ENCODE measurements at places on chromosomes 6 and 20.

DNA sequence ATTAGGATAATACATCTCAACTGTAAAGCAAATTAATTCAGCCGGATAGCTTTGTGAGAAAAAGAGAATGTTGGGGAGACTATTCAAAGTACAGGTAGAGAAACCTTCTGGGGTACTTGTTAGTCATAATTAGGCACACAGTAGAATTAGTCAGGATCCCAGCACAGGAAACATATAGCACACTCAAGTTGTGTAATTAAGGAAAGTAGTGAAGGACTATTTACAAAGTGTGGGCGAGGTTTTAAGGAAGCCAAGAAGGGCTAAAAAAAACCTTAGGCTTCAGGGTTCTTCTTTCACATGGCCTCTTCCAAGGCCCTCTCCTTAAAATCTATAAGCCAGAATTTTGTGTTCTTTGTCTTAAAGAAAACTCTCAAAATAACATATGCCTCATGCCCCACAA, 126.7 kb downstream of the RTN4IP1 start:
- no peak for DNase-seq

DNA sequence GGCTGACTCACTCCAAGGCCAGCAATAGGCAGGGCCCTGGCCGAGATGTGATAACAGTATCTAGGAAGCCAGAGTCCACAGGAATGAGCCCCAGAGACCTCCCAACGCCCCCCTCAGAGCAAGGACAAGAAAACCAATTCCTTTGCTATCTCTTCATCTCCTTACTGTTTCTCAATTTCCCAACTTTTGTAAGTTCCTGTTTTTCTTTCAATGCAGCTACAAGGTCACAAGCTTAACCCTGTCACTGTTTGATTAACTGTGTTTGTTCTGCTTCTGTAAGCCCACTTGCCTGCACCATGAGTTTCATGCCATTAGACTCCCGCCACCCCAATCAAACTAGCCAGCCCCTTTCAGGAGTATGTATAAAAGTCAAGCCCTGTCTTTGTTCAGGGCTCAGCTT, 3.5 kb downstream of the FKBP1C start:
- no peak for DNase-seq

GRCh38 chr6:110341663-110342596, 16.2 kb downstream of the METTL24 start:
- DNase-seq = peak; percentile 3

DNA sequence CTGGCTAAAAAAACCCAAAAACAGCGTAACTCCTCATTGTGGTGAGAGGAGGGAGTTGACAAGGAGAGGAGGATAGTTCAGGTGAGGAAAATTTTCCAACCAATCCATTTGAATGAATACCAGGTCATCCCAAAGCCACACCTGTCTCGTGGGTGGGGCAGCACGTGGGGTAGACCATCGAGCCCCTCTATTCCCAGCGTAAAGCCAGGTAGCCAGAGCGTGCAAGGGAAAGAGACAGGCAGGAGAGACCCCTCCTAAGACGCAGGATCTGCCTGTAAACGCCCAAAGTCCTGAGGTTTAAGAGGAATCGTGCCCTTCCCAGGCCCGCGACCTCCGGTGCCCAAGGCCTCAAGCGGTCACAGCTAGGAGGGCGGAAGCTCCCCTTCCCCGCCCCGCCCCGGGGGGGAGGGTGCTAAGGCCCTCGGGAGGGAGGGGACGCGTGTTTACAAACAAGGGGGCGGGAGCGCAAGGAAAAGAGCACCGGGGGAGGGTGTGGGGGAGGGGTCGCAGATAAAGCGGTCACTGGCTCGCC, 712 bp downstream of the RXRB start:
- peak; percentile 75 for DNase-seq

- DNase-seq = no peak
Observed at GRCh38 chr6:169962604-169963469, 211.4 kb downstream of the ERMARD start.

DNA sequence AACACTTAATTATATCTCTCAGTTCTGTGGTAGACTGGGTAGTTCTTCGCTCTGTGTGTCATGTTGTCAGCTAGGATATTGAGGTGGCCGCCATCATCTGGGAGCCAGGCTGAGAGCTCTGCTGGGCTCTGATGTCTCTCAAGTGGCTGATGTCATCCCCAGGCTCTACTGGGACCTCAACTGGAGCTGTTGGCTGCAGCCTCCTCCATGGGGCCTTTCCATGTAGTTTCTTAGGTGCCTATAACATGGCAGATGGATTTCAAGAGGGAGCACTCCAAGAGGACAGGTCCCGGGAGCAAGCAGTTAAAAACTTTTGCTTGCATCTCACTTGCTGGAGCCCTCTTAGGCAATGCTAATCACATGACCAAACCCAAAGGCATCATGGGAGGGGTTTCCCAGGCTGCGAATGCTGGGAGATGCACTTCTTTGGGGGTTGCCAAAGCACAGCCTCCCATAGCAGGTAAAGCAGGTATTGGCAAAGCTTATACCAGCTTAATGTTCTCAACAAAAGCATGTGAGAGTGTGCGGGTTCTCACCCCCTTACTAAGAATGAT, 129.8 kb downstream of the TMEM242 start:
- DNase-seq = no peak

GRCh38 chr6:168414336-168415097, 26.5 kb upstream of the SMOC2 start:
- no peak for DNase-seq

DNA sequence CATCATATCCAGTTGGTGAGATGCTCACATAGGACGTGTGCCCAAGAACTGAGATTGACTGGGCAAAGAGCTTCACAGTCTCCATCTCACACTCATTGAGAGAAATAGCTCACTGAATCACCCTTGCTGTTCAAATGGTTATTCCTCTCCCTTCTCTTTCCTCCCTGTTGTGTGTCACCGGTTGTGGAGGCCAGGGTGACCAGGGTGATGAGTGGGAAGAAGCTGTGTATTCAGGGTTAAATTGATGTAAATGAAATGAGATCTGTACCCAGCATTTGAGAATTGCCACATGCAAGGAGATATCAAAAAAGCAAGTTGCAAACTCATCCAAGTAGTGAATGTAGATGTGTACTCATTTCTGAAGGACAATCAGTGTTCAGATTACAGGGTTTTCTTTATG, 36.6 kb upstream of the VAPB start:
- DNase-seq = no peak

GRCh38 chr20:41650231-41650948, 32.2 kb upstream of the CHD6 start:
- DNase-seq = no peak

- no peak for DNase-seq
Observed at GRCh38 chr20:8997701-8998117, 71.2 kb upstream of the PLCB4 start.
